ENCODE measurements at places on chromosomes 7 and 10.

GRCh38 chr7:26156451-26157420 lies 4.7 kb downstream of the NFE2L3 start:
- peak; percentile 50 for DNase-seq

- DNase-seq: no peak
These were observed 8.4 kb downstream of the HABP2 start for GRCh38 chr10:113561214-113561613.

- DNase-seq: peak; percentile 32
These were observed 44.8 kb downstream of the PDIA4 start for GRCh38 chr7:148983200-148984146.

DNA sequence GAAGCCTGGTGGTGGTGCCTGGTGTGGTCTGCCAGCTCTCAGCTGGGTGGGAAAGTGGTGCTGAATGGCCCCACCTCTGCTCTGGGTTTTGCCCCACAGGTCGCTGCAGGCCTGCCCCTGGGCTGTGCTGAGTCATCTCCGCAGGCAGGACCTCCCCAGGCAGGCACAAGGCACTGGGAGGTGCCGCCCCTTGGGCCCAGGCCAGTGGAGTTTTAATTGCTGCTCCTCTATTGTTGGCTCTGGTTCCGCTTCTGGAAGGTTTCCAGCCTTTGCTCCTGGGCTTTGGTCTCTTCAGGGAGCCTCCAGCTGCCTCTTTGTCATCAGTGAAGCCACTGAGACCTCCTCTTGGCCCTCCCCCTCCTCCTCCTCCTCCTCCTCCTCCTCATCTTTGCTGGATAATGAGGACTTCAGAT lies 180.3 kb upstream of the GRB10 start:
- DNase-seq: peak; percentile 60

GRCh38 chr10:62015994-62016393 lies 114.5 kb downstream of the ARID5B start:
- no peak for DNase-seq

Data from hematopoietic multipotent progenitor cell treated with erythropoietin and hydrocortisone succinate and interleukin-3 and kit ligand, for 15 days (in vitro differentiated cells).